Large intestine (tissue), 12 donors: ENCODE measurements at places on chromosomes 16 and 17. TPM values are rescaled to one million over a fixed set of nuclear protein-coding genes. Genes with fewer than 3 reads are reported as not detected.

The RNU2-1 gene
- polyA plus RNA-seq: not detected

The UTP18 gene
- 37.0 TPM for polyA plus RNA-seq

The RAMP2 gene
- 45.9 TPM for polyA plus RNA-seq

The PRKCB gene
- polyA plus RNA-seq: 3.1 TPM

The SULT1A2 gene
- 5.7 TPM for polyA plus RNA-seq

The OR2C1 gene
- polyA plus RNA-seq: 0.31 TPM

The SLC9A5 gene
- polyA plus RNA-seq: 0.96 TPM

The CD300A gene
- 6.7 TPM for polyA plus RNA-seq

The GRIN2A gene
- polyA plus RNA-seq: 0.10 TPM

The SIRT7 gene
- polyA plus RNA-seq: 25.2 TPM

The SOX8 gene
- 3.7 TPM for polyA plus RNA-seq

The HCRT gene
- polyA plus RNA-seq: 0.13 TPM

The OR1A2 gene
- not detected for polyA plus RNA-seq

The GRAP gene
- 2.9 TPM for polyA plus RNA-seq

The CALB2 gene
- 1.5 TPM for polyA plus RNA-seq

The ADAD2 gene
- polyA plus RNA-seq: 0.43 TPM

The C17orf67 gene
- polyA plus RNA-seq: 1.0 TPM

The TLCD2 gene
- 2.8 TPM for polyA plus RNA-seq

The CLEC3A gene
- 0.36 TPM for polyA plus RNA-seq

The PPP1R27 gene
- polyA plus RNA-seq: 0.21 TPM

The NOTUM gene
- 4.1 TPM for polyA plus RNA-seq

The HOXB3 gene
- 30.8 TPM for polyA plus RNA-seq
